ENCODE measurements at places on chromosomes 13 and 19.

DNA sequence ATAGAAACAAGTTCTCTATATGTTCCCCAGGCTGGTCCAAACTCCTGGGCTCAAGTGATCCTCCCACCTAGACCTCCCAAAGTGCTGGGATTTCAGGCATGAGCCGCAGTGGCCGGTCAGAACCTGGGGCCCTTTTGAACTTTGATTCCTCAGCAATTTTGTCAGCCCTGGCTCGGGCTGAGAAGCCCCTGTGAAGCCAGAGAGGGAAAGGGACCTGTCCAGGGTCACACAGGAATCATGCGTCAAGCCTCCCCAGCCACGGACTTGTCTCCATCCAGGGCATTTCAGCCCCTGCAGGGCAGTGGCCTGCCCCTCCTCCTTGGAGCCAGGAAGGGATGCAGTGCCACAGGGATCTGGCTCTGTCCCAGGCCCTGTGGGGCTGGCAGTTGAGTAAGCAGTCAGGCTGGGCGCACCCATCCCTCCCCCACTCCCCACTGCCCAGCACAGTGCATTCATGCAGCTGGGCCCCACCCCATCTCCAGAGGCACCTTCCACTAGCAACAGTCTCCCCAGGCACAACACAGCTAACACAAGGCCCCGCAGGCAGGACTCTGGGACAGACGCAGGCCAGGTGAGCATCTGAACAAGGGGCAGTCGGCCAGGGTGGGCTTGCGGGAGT, at the start of gene CAPS:
TSS of gene CAPS (plus strand) at position 516 of the 619 bp plus-strand sequence. CDS start 153 bp downstream, outside the sequence.
- DNase-seq: no peak

- no peak for DNase-seq
These were observed 264.8 kb upstream of the SPRY2 start for GRCh38 chr13:80605716-80606115.

DNA sequence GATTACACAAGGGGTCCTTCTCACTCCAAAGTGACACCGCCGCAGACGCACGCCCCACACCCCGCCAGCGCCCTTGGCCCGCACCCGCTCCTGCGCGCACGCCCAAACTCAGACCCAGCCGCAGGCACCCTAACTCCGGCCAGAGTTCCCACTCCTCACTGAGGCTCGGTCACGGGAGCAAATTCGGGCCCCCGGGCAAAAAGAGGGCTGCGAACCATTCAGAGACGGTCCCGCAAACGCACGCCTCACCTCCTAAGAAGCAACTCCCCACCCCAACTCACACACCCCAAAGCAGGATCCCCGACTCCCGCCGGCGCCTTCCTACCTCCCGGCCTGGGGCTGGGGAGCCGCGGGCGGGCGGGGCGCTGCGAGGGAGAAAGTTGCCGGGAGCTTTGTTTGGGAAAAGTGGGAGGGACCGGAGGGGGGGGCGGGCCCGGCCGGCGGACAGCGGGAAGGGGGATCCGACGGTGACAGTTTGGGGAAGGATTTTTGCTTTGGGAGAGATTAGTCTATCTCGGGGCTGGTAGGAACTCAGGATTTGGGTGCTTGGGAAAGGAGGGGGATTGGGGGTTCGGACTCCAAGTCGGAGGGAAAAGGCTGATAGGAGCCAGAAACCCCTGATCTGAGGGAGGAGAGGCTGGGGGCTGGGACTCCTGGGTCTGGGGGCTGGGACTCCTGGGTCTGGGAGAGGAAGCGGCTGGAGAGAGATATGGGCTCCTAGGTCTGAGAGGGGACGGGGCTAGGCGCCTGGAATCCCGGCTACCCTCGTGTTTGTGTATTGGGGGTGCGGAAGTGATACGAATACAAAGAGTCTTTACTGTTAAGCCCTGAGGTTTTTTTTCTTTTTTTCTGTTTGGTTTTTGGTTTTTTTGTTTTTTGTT, at the start of gene TEAD2:
TSS of gene TEAD2 (minus strand) at position 369 of the 881 bp plus-strand sequence. CDS start 2,341 bp downstream, outside the sequence.
- no peak for DNase-seq

GRCh38 chr19:48638831-48639381, 1.7 kb upstream of the DBP start:
- DNase-seq: no peak

- DNase-seq: no peak
These were observed at the start of gene CEACAM16 for GRCh38 chr19:44698492-44699201. TSS of gene CEACAM16 (plus strand) at chr19:44699151. CDS start at chr19:44701457, 2,306 bp downstream.

DNA sequence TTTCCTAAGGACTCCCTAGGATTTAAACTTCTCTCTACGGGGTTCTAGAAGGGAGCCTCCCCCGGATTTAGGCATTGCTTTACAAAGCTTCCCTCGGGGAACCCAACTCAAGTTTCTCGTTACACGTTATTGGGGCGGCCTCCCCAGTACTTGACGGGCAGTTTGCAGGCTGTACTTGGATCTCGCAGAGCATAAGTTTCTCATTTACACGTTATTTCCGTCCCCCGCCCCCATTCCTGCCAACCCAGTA, 584 bp downstream of the SMG9 start:
- DNase-seq: no peak

GRCh38 chr19:16794456-16795441, 34.4 kb upstream of the SIN3B start:
- no peak for DNase-seq

Measured in stimulated activated CD4-positive, alpha-beta T cell treated with anti-CD3 and anti-CD28 coated beads, Interleukin-4, amount 100 ng/mL, for 48 hours (primary cell).